NCI-H524 (cell line): ENCODE measurements at places on chromosomes 3 and 15.
A peak's percentile ranks its signal among the peaks of the same experiment; 100 is the strongest.

- DNase-seq: no peak
Measured at GRCh38 chr3:190699776-190700175, 162.7 kb downstream of the GMNC start.

DNA sequence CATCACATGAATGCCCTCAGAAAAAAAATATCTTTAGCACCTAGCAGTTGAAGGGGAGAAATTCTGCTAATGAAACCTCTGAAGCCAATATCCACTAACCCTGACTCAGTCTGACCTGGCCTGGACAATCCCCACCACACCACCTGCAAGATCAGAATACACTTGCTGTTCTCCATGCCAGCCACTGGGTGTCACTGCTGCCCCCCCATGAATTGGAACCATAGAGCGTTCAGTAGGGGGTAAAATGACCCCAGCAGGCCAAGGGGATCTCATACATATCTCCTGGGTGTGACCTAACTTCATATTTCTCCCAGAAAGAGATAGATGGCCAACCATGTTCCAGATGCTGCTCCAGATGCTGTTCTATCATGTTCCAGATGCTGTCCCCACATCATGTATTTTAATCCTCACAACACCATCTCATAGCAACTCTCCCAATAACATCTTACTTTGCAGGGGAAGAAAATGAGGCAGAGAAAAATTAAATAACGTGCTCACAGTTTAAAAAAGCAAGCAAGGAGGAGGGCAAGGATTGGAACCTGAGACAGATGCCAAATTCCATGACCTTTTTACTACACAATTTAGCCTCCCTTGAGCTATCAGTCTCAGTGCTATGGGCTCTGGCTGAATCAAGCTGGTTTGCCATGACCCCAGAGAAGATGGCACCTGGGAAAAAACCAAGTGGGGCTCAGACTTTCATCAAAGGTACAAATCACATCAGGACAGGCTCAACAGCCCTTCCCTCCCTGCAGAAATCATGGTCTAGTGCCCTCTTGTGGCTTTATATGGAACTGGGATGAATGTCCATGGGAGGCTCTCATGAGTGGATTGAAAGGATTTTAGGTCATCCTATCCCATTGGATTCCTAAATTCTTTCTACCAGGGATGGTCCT lies 12.4 kb downstream of the NTRK3 start:
- peak; percentile 64 for DNase-seq

DNA sequence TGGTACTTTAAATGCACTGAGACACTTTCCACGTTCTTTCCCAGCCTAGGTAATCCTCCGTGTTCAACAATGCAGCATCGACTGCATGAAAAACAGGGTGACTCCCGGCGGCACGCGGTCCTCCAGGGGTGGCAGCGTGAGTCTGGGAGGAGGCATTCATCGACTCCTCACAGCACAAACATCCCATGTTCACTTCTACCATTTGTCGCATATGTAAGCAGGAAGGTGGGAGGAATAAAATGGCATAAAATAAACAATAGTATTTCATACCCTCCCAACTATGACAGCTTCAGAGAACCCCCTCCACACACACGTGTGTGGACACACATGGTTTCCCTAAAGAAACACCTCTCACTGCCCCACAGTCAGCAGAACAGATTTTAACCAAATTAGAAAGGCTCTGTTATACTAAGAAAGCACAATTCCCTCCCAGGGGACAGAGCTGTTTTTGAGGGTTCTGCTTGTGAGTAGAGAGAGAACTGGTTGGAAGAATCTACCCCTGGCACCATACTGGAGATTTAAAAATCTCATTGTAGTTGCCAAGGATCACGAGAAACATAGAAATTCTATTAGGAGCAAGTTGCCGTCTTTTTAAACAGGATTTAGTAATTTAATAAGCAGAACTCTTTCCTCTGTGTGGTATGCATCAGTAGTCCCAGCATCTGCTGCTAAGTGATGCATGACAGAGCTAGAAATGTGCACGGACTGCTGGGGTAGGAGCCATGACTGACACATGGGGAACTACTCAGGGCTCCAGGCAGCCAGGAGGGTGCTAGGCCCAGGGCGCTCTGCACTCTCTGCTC lies 6.0 kb downstream of the FAM43A start:
- DNase-seq: peak; percentile 77

DNA sequence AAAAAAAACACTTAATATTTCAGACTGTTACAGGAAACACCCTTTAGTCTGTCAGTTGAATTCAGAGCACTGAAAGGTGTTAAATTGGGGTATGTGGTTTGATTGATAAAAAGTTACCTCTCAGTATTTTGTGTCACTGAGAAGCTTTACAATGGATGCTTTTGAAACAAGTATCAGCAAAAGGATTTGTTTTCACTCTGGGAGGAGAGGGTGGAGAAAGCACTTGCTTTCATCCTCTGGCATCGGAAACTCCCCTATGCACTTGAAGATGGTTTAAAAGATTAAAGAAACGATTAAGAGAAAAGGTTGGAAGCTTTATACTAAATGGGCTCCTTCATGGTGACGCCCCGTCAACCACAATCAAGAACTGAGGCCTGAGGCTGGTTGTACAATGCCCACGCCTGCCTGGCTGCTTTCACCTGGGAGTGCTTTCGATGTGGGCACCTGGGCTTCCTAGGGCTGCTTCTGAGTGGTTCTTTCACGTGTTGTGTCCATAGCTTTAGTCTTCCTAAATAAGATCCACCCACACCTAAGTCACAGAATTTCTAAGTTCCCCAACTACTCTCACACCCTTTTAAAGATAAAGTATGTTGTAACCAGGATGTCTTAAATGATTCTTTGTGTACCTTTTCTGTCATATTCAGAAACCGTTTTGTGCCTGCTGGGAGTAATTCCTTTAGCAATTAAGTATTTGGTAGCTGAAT lies 17.9 kb downstream of the TMEM43 start:
- no peak for DNase-seq

DNA sequence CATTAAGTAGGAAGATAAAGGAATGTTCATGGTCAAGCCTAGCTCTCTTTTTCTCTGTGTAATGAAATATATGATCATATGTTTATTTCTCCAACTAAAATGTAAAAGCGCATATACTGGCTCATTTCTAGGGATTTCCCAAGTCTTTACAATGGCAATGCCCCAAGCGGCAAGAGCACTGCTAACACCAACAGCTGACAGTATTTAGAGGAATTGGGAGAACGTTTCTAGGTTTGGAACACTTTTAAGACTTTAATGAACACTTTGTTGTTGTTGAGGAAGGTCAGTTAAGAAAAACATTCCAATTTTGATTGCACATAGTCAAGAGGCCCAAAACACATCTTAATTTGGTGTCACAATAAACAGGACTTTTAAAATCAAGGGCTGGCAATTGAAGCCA lies 132.7 kb downstream of the ATP8B4 start:
- DNase-seq: no peak

DNA sequence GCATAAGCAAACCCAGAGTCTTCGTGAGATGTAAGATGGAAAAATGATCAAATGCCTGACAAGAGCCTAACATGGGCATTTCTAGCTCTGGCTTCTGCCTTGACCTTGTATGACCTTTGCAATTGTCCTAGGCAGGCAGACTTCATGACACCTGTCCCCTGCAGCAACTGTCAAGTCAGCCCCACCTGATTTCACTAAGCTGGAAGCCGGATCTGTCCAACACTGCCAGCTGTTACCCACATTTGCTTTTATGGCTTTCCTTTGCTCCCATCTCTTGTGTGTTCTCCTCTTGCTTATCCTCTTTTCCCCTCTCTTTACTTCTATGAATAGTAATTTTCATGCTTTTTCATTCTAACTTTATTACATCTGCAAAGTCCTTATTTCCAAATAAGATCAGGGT lies 48.5 kb upstream of the TNIK start:
- DNase-seq: peak; percentile 77

GRCh38 chr15:84828086-84828908 lies 11.1 kb downstream of the ALPK3 start:
- DNase-seq: no peak

- no peak for DNase-seq
Measured at GRCh38 chr3:188720636-188721035, 451.1 kb upstream of the TPRG1 start.

DNA sequence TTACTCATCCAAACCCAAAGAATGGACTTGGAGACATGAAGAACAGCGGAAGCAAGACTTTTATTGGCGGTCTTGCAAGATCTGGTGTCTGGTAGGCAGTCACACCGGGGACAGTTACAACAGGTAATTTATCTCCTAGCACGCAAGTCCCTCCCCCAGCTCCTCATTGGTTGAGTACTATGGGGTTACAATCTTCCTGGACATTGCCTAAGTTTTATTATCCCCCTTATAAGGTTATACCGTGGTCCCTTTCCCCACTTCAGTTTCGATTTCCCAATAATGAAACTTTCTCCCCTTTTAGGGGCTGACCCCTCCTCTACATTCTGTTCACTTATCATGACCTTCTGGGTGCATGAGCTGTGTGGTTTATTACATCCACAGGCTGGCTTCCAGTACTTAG lies 18.7 kb downstream of the ARL8B start:
- DNase-seq: no peak

DNA sequence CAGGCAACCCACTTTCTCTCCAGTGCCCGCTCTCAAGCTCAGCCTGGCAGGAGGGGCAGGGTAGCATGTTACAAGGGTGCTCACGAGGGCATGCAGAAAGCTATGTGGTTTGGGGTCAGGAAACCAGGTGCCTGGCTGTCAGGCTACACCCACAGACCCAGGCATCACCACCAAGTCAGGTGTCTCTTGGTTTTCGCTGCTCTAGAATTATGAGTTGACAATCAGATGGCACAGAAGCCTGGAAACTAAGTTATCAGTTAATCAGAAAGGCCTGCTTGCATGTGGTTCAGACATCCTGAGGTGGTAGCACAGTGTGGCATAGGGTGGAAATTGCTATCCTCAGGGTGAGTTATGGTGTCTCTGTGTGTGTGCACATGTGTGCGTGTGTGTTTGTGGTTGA lies 16.2 kb upstream of the CCR9 start:
- no peak for DNase-seq

- no peak for DNase-seq
Measured at GRCh38 chr15:27742751-27743477, 356.2 kb downstream of the OCA2 start.

DNA sequence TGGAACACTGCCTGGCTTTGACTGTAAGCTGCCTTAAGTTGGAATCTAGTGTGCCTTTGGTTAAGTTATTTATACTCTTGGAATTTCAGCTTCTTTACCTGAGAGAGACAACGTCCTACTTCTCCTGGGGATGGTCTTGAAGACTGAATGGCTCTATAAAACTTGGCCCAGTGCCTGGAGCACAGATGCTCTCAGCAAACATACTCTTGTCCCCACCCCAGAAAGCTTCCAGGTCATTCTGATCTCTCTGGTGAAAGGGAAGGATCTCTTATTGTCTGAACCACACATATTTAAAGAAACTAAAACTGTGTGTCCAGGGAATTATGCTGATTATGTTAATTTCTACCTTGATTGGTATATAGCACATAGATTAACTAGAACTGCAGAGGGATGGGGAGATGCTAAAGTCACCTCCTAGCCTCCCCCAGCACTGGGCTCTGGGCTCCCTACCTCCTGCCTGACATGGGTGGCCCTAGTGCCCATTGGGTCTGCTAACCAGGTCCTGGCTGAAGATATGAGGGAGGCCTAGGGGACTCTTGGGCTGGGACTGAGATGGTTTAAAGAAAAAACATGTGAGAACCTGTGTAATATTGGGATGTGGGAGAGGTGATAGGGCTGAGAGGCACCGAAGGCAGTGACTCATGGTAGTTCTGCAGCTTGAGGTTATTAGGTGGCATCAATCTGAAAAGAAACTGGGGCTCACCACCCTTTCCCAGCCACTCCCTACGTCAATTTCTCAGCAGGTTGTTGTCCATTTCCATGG lies 171.0 kb downstream of the RPLP1 start:
- peak; percentile 35 for DNase-seq

GRCh38 chr15:70033529-70034140 lies 64.1 kb downstream of the TLE3 start:
- DNase-seq: peak; percentile 95

DNA sequence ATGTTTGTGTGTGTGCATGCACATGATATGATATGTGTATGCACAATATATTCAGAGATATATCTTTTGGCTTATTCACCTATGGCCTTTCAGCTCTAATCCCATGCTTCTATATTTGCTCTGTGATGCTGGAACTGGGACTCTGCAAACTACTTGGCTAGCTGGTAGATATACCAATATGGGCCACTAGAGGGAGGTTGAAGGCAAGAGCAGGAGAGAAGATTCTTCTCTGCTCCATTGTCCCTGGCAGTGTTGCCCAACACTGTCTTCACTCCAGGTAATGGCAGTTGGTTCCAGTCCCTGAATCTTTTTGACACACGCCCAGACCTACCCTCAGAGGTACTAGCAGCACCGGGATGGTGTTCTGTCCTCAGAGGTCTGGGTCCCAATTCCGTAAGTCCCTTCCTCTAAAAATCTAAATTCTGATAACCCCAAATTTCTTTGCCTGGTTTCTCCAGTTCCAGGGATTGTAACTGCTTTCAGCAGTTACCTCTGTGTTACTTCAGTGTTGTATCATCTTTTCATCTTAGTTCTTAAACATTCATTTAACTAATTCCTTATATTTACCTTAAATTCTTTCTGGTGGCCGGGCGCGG lies 44.7 kb downstream of the GTPBP8 start:
- peak; percentile 51 for DNase-seq

- no peak for DNase-seq
Measured at GRCh38 chr3:64546856-64547255, 140.9 kb downstream of the ADAMTS9 start.

DNA sequence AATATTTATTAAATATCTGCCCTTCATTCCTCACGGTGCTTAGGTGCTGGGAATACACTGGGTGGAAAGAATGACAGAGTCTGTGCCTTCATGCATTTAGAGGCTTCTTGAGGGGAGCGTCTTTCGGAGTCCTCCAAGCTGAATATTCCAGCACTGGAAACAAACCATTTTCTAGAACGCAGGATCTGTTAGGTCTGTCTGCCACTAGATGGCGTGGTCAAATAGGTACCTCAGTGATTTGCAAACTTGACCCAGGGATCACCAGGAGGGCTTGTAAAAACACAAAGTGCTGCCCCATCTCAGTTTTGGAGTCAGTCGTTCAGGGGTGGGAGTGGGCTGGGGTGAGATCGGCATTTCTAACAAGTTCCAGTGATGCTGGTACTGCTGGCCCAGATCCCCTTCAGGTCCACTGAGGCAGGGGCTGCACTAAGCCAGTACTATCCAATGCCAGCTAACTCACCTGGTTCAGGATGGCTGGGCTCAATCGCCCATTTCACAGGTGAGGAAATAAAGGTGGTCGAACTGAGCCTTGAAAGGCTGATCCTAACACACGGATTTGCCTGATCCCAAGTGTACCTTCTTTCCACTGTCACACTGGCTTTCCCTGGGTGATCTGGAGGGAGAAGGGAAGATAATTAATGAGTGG lies 14.8 kb downstream of the ARNT2 start:
- DNase-seq: peak; percentile 10

DNA sequence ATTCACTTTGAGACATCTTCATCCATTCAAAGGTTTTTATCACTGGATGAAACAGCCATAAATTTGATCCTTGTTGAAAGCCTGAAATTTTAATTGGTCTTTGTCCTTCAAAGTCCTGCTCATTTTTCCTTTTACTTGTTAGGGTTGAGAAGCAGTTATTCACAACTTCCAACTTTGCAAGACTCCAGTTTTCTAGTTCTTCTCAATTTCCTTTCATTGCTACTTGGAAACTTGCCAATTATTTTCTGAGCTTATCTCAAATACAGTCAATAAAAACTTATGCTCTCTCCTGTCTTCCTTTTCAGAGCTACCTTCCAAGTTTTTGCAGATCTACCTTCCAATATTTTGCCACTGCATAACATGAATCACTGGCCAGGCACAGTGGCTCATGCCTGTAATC lies 23.7 kb upstream of the CD276 start:
- no peak for DNase-seq
